ENCODE measurements at places on chromosomes 2 and 18.

- no peak for DNase-seq
Measured at GRCh38 chr2:102091121-102091520, 51.4 kb upstream of the IL1R1 start.

DNA sequence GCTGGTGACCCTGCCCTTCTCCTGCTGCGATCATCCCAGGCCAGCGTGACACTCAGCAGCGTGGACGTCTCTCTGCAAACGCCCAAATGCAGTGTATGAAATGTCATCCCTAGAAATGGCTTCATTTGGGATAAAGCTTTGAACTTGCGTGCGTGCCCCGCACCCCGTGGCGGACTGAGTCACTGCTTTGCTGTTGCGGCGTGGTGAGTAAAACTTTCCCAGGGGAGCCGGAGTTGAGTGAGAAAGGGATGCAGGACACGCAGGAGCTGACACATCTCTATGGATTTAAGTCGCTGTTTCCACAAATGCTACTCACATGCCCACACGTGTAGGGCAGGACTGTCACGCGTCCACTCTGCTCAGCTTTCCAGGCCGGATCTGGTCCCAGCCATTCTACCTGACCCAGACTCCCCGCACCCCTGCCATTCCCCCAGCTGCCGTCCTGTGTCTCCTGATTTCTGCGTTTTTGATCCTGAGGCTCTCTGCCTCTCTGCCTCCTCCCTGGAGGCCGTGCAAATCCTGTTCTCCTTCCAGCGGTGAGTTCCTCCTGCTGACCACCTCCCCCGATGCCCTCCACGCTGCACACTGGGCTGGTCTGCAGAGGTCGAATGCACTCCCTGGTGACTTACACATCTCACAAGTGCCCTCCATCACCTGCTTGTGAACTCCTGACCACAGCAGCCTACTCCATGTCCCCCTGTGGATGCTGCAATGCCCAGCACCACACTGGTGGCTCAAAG, 88.9 kb downstream of the MBP start:
- DNase-seq: no peak

DNA sequence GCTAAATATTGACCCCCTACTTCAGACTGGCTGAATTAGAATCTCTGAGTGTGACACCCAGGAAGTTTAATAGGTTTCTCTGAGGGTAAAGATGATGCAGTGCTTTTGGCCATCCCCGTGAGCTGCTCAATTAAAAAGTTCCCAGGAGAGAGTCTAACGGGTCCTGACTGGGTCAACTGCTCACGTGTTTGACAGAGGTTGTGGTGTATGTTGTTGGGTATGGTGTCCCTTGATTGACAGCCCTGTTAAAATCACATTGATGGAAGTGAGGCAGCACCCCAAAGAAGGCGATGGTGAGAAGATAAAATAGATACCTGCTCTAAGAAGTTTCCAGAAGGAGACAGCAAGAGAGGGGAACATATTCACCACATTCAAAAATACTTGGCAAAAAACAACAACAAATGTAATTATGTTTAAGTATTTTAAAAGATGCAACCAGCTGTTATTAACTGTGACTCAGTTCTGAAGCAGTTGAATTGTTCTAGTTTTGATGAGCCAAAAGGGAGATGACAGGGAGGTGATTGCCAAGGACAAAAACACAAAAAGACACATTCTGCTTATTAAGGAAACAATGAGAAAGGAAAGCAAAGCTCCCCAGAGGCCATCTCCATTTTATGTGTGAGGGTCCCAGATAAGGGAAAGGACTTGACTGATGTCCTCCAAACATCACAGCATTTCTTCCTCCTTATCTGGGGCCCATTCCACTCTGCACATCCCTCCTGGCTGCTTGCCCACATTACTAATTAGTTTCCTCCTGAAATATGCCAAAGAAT, 11.5 kb upstream of the GMCL1 start:
- no peak for DNase-seq

DNA sequence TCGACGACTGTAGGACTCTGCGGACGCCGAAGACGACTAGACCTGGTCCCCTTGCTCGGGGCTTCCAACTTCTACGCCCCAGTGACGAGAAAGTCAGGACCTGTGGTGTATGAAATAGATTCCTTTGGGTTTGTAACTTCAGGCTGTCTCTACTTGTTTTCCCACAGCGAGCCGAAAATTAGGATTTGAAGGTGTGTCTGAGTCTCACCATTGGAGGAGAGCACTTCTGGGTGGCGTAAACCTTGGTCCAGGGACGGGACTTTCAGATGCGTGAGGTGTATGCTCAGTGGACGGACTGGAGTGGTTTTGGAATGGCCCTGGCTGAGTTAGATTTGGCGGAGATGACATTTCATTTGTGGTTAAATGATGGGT, 1.3 kb downstream of the BIRC6 start:
- no peak for DNase-seq

DNA sequence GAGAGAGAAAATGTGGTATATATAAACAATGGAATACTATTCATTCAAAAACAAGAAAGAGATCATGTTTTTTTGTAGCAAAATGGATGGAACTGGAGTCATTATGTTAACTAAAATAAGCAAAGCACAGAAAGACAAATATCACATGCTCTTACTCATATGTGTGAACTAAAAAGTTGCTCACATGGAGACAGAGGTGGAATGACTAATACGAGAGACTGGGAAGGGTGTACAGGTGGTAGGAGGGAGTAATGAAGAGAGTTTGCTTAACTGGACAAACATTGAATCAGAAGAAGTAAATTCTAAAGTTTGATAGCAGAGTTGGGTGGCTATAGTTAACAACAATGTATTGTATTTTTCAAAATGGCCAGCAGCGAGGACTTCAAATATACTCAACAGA, 1080.7 kb upstream of the CHAC2 start:
- DNase-seq: no peak

GRCh38 chr2:42303252-42303651, 57.8 kb downstream of the COX7A2L start:
- no peak for DNase-seq

- no peak for DNase-seq
Measured at GRCh38 chr2:15047184-15047583, 414.7 kb downstream of the LRATD1 start.

DNA sequence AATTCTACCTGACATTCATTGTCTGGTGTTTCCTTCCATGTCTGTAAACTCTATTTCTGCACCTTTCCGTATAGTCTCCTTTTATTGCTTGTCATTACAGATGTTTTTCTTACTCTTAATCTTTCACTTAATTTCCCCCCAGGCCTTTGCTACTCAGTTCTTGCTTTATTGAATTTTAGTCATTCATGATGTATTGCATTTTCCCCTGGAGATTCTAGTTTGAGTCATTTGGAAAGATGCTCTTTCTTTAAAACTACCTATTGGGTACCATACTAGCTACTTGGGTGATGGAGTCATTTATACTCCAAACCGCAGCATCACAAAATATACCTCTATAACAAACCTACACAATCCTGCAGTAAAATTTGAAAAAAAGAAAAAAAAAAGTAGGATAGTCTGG, 27.2 kb upstream of the LPIN2 start:
- DNase-seq: no peak

DNA sequence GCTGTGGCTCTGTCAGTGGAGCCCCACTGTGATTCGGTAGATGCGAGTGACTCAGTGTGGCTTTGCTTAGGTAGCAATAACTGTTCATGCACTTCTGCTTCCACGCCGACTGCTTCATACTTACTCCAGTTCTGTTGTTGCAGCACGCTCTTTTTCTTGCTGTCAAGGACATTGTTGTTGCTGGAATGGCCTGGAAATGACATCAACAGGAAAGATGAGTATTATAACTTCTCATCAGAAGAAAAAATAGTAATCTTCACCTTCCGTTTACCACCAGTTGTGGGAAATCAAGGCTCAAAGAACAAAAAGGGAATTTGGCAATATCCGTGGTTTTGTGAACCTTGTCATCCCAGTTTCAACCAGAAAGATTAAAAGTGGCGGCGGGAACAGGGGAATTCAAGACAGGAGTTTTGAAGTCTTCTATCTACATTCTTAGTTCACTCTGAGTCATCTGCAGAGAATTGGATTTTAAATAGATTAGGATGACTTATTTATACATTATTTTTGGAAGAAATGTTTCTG, 8.3 kb downstream of the TM4SF20 start:
- no peak for DNase-seq

GRCh38 chr2:144456680-144457079, 63.2 kb downstream of the ZEB2 start:
- no peak for DNase-seq

DNA sequence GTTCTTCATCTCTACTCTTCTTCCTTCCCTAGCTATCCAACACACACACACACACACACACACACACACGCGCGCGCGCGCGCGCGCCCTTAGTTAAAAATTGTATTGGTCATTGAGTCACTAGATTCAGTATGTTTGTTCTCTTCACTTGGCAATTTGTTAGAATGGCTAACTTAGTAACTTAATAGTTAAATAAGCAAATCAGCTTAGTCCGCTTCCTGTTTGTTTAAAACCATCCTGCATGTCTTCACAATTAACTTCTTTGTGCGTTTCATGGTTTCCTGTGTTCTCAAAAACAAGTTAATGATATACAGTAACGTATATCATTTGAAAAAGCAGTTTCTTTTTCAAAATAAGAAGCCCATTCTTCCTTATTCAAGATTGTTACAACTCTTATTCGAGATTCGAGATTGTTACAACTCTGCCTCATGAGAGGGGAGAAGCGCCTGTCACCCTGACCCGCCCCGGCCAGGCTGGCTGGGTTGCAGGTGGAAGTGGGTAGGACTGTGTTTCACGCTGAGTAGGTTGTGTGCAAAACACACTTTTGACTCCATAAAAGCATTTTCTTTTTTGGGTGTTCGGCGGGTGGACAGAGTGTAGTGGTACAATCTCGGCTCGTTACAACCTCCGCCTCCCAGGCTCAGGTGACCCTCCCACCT, 9.5 kb upstream of the CNNM3 start:
- DNase-seq: peak; percentile 69

DNA sequence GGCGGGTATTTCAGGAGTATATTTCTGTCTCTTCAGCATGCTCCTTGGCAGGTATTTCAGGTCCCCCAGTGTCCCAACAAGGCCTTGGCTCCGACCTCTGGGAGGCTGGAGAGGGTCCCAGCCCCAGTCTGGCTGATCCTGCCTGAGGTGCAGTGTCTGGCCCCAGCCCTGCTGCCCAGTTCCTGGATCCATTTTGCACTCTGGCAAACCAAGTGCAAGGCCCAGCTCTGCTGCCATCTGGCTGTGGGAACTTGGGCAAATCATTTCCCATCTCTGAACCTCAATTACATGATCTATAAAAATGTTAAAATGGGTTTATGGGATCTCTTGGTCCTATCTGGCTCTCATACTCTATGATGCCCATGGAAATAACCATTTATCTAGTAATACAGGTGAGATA, 63.6 kb downstream of the ZBTB7C start:
- DNase-seq: peak; percentile 3

DNA sequence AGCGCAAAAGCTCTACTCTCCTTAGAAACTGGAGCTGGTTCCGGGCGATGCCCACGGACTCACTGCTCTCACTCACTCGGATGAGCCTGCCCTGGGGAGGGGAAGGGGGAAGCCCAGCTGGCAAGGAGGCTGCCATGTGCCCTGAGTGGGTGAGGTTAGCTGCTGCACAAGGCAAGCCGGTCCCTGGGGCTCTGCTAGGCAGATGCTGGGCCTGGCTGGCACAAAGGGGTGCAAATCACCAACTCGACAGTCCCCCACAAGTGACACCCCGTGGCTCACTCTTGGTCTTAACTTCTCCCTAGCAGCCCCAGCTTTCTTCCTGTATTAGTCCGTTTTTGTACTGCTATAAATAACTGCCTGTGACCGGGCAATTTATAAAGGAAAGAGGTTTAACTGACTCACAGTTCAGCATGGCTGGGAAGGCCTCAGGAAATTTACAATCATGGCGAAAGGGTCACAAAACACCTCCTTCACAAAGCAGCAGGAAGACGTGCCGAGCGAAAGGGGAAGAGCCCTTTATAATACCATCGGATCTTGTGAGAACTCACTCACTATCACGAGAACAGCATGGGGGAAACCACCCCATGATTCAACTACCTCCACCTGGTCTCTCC, 33.2 kb downstream of the ADCY3 start:
- DNase-seq: no peak

DNA sequence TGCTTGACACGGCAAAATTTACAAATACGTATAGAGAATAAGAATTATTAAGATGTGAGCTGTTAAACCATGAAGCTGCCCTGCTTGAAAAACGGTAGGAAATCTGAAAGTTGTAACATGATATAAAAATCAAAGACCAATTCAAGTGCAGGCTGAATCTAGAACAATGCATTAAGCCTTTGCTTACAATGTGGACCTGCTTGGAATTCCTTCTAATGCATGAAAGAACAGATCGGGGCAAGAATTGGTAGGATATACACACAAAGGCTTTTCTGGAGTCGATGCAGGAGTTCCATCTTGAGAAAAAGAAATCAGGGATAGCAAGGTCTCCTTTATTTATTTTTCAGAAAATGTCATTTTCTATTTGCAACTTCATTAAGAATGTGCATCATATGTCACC, 136.8 kb downstream of the DLGAP1 start:
- DNase-seq: no peak

GRCh38 chr2:145739681-145740080, 1219.8 kb upstream of the ZEB2 start:
- no peak for DNase-seq

- DNase-seq: no peak
Measured at GRCh38 chr18:65568866-65569265, 181.9 kb upstream of the CDH7 start.

DNA sequence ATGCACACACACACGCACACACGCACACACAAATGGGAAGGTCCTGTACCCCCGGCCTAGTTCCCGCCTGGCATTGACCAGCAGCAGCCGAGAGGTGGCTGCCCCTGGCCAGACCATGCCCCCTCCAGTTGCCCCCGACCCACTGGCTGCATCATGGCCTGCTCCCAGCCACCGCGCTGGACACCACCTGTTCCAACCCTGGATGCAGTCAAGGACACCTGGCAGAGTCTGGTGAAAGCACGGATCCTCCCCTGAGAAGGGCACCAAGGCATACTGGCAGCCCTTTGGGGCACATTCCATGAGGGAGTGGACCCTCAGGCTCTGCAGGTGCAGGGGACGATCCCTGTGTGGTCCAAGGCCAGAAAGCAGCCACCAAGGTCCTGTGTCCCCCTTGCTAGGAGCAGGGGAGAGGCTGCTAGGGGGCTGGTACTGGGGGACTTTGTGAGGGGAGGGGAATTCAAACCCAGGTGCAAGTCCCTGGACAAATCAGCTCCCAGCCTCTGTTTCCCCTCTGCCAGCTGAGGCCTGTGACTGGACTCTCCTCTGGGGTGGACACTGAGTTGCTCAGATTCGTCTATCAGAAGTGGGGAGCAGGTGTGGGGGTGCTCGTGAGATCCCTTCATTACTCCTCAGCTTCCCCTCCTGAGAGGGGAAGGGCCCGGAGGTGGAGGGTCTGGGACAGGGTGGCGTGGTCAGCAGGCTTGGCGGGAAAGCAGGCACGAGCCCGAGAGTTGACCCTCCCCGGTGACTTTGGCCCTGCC, 3.5 kb downstream of the ESPNL start:
- no peak for DNase-seq

- DNase-seq: no peak
Measured at GRCh38 chr2:65880436-65880835, 448.0 kb upstream of the SPRED2 start.

Measured in CD4-positive, alpha-beta T cell treated with Interleukin-6 for 4 hours (primary cell).